HepG2 (cell line): ENCODE measurements at places on chromosomes 3 and 15. TPM values are rescaled to one million over a fixed set of nuclear protein-coding genes. Genes with fewer than 3 reads are reported as not detected.

GRCh38 chr3:134802428-134803050 lies 7.5 kb downstream of the EPHB1 start:
- DNase-seq: no peak

- no peak for DNase-seq
Measured at GRCh38 chr3:56477646-56478045, 9.4 kb upstream of the ERC2 start.

Gene NPAP1
- not detected in 2 replicates for total RNA-seq

Gene POMGNT2
- 9.9 and 12.4 TPM in 2 replicates for total RNA-seq

DNA sequence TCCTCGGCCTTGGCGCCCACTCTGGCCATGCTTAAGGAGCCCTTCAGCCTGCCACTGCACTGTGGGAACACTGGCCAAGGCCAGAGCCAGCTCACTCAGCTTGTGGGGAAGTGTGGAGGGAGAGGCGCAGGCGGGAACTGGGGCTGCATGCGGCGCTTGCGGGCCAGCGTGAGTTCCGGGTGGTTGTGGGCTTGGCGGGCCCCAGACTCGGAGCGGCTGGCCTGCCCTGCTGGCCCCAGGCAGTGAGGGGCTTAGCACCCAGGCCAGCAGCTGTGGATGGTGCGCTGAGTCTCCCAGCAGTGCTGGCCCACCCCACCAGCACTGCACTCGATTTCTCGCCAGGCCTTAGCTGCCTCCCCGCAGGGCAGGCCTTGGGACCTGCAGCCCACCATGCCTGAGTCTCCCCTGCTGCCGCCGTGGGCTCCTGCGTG lies 13.1 kb upstream of the UBP1 start:
- DNase-seq: no peak

GRCh38 chr3:57983734-57984518 lies 24.3 kb upstream of the FLNB start:
- peak; percentile 88 for DNase-seq

GRCh38 chr3:10703875-10704274 lies 112.2 kb upstream of the SLC6A11 start:
- no peak for DNase-seq

GRCh38 chr3:15578289-15578867 lies 23.0 kb downstream of the HACL1 start:
- DNase-seq: no peak

- no peak for DNase-seq
Measured at GRCh38 chr3:134665243-134665642, 14.4 kb upstream of the KY start.

DNA sequence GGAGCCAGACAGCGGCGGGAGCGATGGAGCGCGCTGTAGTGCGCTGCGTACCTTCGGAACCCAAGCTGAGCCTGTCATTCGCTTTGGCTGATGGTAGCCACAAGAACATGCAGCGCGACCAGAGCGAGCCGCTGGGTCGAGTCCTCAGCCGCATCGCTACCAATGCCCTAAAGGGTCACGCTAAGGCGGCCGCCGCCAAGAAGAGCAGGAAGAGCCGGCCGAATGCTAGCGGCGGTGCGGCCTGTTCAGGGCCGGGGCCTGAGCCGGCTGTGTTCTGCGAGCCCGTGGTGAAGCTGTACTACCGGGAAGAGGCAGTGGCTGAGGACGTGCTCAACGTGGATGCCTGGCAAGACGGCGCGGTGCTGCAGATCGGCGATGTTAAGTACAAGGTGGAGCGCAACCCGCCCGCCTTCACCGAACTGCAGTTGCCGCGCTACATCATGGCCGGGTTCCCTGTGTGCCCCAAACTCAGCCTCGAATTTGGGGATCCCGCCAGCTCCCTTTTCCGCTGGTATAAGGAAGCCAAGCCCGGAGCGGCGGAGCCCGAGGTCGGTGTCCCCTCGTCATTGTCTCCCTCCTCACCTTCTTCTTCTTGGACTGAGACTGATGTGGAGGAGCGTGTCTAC lies 498 bp downstream of the PDE12 start:
- no peak for DNase-seq

Gene ITGB5
- 50.2 and 74.1 TPM in 2 replicates for total RNA-seq

Gene ESYT3
- total RNA-seq: 0.79 and 4.1 TPM in 2 replicates

Gene AHSG
- total RNA-seq: 916 and 2,043 TPM in 2 replicates

Gene ZNF502
- total RNA-seq: not detected in 2 replicates

GRCh38 chr3:56864918-56865524 lies 63.3 kb upstream of the ARHGEF3 start:
- DNase-seq: no peak

DNA sequence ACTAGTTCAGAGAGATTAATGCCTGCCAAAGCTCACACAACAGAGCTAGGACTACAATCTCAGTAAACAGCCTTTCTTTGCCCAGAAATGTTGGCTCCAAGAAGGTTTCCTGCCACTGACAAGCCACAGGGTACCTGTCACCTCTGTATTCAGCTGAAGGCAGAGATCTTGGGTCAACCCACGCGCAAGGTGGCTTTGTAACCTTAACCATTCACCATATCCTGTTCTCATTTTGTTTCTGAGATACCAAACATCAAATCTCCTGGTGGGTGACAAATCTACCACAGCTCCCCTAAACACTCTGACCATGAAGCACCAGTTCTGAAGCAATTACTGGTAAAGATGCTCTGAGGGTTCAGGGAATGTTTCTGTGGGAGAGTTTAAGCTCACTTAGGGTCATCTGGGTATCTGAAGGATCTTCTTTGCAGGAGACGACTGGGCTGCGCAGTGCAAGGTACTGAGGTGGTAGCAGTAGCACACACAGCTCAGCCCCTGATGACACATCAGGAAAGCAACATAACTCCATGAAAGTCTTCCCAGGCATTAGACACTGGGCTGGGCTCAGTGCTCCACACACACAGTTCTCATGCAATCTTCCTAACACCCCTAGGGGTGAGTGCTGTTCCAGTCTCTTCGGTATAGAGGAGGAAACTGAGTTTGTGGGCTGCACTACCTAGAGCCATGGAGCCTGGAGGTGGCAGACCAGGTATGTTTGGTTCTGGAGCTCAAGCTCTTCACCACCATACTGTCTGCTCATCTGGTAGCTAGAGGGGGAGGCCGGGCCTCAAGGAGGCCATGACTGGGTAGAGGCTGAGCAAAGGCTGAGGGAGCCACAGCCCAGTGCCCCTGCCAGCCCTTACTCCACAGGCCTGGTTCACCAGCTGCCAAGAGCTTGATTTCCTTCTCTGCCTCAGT lies 7.7 kb downstream of the CXCR6 start:
- DNase-seq: no peak

DNA sequence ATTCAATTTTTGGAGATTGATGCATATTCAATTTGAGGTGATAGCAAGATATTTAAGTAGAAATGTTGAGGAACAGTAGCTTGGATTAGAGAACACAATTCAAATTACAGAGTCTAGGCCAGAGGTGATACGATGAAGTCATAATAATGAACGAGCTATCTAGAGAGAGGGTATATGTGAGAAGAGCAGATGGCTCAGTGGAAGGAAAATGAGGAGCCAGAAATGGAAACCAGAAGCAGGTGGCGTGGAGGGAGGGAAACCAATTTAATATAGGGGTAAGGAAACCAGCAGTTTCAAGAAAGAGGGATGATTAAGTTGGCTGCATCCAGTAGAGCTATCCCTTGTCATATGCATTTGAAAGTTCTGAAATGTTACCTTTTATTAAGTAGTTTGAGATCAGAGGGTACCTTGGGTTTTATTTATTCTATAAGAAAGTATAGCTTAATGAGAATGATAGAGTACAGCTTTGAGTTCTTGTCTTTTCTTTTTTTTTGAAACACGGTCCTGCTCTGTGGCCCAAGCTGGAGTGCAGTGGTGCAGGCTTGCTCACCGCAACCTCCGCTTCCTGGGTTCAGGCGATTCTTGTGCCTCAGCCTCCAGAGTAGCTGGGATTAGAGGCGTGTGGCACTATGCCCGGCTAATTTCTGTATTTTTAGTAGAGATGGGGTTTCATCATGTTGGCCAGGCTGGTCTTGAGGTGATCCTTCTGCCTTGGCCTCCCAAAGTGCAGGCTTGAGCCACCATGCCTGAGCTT lies 22.1 kb downstream of the NCK1 start:
- DNase-seq: no peak

GRCh38 chr3:191298846-191299245 lies 30.3 kb upstream of the CCDC50 start:
- DNase-seq: no peak

GRCh38 chr15:75673426-75674235 lies 25.9 kb downstream of the SNX33 start:
- DNase-seq: no peak

DNA sequence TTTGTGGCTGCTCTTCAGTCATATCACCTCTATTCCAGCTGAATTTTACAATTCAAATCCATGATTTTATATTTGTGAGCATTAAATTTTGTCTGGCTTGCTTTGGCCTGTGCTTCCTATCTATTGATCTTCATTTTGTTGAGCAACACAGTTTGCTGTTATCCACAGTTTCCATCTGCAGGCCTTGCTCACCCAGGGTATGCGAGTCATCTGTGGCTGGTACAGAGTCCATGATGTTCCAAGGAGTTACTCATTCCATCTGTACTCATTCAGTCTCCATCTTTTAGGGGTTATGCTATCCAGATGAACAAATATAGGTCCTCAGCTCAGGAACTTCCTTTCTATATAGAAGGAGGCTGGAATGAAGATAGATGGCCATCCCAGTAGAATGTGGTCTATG lies 70.1 kb upstream of the CCK start:
- no peak for DNase-seq

GRCh38 chr15:32786906-32787305 lies 69.1 kb downstream of the GREM1 start:
- DNase-seq: no peak

DNA sequence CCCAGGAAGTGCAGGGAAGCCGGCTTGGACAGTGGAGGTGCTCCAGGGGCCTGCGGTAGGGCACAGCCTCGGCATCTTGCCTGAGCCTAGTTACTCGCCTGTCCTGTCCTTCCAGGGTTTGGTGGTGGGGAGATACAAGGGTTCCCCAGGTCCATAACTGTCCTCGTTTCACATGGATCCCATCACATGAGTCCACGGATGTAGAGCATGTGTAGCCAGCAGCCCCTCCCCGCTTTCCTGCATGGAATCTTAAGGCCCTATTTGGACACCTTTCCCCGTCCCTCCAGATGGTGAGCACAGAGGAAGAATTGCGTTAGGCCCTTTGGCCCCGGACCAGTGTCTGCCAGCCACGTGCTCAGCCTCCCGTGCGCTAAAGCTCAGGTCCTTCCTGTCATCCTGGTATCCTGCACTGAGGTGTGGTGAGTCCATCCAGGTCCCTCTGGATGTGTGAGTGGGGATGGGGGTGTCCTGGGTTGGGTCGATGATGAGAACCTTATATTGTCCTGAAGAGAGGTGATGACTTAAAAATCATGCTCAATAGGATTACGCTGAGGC lies 230.4 kb downstream of the SNRPN start:
- no peak for DNase-seq

Gene LXN
- not detected in 2 replicates for total RNA-seq

DNA sequence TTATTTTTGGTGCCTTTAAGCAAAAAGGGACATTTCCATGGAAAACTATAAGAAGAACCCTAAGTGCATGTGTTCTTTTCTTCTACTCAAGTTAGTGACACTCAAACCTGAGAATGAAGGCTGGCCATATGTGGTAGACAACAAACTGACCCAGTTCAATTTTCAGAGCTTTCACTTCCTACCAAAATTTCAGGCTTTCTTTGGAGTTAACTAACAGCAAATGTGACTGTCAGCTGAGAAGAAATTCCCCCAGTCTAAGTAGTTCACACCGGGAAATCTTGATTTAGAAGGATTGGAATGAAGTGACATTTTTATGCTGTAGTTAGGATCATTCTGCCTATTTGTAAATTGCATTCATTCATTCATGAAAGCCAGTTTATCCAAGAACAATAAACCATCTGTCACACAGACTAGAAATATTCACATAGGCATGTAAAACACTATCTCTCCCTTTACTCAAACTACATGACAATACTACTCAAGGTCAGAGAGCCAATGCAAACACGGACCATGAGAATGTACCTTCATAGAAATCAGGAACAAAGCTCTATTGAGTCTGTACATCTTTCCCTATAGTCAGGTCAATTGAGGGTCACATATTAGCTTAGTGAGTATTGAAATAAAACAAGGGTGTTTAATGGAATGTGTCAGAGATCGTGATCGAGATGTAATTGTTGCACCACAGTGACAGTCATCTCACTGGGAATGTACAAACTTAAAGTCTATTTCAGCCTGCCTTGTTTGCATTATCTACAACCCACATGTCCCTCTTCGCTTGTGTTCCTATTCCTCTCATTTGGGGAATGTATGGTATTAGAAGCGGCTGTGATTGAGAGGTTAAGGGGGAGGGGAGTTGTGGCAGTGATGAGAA lies 113.8 kb upstream of the TGFBR2 start:
- DNase-seq: peak; percentile 100

GRCh38 chr3:38590521-38590920 lies 59.0 kb downstream of the SCN5A start:
- no peak for DNase-seq

Gene QRICH1
- total RNA-seq: 35.5 and 52.6 TPM in 2 replicates

Gene FRMD5
- 0.93 and 1.00 TPM in 2 replicates for total RNA-seq

DNA sequence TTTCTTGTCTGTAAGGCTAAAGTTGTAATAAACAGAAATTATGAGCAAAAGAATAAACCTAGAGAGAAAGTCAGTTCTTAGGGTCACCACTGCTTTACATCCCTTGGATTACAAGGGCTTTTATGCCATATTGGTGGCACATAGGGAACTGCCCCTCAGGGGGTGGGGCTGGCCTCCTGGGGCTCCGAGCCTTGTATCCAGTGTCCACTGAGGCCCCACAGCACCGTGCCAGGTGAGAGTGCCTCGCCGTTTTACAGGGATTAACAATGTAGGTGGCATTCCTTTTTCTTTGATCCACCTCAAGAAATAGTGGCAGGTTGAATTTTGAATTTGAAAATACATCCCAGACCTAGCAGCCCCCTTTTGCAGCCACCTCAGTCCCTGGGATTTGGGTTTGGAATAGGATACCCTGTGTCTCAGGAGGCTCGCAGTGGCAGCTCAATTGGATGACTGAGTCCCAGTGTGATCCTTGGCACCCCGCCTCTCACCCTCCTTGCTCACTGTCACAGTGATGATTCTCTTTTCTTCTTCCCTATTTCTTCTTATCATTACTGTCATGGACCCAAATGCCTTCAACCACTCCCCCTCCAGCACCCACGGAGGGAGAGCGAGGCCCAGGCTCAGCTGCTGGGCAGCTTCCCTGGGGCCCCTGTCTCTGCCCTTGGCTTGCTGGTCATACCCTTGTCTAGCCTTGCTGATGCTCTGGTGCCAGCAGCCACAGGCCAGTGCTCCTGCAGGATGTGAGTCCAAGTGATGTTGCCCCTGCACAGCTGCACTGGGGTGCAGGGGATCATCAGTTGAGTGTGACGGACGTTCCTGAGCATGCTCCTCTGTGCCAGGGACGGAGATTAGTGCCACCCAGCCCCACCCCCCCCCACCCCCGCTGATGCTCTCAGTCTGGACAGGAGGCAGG lies 137.9 kb downstream of the DNAJB8 start:
- no peak for DNase-seq

Gene RHCG
- not detected in 2 replicates for total RNA-seq

DNA sequence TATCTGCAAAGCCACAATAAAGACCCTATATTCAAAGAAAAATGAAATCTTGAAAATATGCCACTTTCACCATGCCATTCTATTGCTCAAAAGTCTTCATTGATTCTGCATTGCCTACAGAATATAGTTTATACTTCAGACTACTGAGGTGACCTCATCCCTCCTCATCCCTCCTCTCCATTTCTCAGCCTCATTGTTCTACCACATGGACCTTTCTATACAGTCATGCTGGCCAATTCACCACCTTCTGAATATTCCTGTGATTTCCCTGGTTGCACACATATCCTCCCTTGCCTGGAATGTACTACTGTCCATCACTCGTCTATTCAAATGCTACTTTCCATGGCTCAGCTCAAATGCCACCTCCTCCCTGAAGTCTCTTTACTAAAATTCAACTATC lies 3.5 kb upstream of the COL8A1 start:
- DNase-seq: no peak

Gene SLC28A2
- 0.08 and 0.11 TPM in 2 replicates for total RNA-seq
